MV-4-11 (cell line): ENCODE measurements at places on chromosomes 4 and X.

- DNase-seq, result no peak
Measured at GRCh38 chr4:32931475-32931874, 2211.3 kb downstream of the PCDH7 start.

DNA sequence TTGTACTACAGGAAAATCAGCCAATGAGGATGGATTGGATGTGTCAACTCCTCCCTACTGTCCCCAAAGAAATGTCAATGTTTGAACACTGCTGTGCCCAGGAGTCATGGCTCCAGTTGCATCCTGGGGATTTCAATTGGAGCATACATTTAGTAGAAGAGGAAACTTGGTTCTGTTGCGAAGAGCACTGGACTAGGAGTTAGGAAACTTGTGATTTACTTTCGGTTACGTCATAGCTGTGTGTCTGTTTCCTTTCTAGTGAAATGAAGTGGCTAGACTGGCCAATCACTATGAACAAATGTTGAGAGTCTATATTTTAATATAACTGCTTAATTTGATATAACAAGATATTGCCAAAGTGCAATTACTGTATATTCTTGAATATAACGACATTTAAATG is 35.2 kb downstream of the ARL9 start:
- DNase-seq, result peak; percentile 9

DNA sequence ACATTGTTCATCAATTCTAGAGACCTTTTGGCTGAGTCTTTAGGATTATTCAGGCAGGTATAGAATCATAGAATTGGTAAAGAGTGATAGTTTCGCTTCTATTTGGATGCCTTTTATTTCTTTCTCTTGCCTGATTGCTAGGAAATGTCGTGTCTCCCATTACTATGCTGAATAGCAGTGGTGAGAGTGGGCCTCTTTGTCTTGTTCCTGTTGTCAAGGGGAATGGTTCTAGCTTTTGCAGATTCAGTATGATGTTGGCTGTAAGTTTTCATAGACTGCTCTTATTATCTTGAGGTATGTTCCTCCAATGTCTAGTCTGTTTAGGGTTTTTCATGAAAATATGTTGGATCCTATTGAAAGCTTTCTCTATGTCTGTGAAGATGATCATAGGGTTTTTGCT is 200.2 kb upstream of the PABPC4L start:
- no peak for DNase-seq

DNA sequence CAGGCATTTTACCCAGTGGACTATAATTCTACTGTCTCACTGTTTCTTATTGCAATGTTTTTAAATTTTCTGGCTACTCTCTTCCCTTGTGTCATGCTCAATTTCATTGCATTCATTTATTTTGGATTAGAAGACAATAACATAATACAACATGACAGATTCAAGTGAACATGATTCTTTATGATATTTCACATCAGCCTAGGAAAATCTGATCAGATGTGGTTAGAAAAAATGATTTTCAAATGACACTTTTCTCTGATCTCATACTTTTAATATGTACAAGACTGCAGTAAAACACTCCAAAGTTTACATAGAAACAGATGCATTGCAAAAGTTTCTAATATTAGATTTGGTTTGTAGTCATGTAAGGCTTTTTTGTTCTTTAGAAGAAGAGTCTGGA is 586.0 kb downstream of the ACTRT1 start:
- DNase-seq, result no peak

DNA sequence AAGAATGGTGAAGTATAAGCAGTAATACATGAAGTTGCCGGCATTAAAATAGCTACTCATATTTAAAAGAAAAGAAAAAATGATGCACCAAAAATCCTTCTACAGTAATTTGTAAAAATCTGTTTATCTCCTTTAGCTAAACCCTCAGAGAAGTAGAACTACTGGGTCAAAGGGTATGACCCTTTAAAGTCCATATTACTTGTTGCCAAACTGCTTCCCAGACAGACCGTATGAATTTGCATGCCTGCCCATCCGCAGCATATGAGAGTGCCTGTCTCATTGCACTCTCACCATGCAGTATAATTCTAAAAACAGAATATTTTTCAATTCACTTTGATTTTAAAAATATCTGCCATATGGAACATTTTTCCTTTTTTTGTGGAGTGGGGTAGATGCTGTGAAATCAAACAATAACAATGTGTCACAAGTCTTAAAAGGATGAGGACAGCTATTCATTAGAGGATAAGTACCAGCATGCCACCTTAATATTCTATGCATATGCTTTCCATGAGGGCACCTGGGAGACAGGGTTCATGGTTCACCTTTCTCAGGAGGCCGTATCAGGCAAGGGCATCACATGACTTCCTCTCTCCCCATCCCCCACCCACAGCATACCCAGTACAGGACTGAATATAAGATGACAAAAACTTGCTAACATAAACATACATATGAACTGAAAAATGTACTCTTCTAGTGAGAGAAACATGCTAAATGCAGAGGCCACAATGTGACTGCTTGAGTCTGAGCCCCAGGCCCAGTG is 17.8 kb downstream of the ZDHHC9 start:
- no peak for DNase-seq

- no peak for DNase-seq
Measured at GRCh38 chr4:125353131-125353530, 38.4 kb downstream of the FAT4 start.
